ENCODE measurements at places on chromosomes 11 and 22.

DNA sequence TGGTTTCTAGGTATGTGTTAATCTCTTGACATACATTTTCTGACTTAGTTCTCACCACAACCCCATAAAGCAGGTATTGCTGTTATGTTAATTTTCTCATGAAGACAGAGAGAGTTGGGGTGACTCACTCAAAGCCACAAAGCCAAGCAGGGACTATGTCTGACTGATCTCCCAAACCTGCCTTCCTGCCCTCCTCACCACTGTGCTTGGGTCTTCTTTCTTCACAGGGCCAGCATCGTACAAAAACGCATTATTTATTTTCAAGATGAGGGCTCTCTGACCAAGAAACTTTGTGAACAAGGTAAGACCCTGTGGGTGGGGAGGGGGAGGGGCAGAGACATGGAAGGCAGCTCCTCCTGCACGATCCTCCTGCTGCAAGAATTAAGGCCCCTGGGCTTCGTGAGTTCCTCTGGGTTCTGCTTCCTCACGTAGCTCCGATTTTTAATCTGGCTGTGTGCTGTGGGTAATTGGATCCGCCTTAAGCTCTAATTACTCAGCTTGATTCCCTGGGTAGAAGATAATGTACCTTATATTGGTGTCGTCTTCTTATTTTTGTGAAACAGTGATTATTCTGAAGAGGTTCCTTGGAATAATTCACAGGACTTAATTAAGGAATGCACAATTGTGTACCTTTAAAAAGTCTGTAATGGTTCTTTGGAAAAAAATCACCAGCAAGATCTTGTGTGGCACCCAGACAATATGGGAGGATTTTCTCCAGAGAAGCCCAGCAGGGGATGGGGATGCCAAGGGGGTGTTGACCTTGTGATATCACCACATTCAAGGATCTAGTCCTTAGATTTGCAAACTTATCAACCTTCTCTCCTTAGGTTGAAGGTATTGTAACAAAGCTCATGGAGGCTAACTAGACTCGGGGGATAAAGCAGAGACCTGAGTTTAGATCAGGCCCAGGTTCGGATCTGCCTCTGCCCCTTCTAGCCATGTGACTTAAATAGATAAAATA lies 112.9 kb downstream of the SPON1 start:
- no peak for DNase-seq

DNA sequence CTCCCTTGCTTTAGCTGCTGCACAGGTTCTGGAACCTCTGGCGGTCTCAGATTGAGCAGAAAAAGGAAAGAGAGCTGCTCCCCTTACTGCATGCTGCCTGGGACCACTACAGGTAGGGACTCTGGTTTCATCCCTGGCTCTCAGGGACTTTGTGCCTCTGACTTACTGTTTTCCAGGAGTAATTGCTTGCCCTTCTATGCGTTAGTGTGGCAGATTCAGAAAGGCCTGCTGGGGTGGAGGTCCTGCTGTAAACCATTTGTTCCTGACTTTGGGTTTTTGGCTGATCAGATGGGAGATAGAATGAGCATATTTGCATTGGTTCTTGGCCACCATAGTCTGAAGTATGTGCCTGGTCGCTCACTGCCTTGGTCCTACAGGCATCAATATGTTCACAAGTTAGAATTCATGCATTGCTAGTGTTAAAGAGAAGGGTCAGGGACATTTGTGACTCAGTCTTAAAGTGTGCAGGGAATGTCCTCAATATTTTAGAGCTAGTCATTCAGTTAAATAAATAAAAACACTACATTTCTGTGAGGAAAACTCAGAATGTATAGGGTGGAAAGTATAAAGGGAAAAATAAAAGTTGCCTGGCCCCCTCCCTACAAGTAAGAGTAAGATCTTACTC lies 78.0 kb downstream of the PISD start:
- no peak for DNase-seq

DNA sequence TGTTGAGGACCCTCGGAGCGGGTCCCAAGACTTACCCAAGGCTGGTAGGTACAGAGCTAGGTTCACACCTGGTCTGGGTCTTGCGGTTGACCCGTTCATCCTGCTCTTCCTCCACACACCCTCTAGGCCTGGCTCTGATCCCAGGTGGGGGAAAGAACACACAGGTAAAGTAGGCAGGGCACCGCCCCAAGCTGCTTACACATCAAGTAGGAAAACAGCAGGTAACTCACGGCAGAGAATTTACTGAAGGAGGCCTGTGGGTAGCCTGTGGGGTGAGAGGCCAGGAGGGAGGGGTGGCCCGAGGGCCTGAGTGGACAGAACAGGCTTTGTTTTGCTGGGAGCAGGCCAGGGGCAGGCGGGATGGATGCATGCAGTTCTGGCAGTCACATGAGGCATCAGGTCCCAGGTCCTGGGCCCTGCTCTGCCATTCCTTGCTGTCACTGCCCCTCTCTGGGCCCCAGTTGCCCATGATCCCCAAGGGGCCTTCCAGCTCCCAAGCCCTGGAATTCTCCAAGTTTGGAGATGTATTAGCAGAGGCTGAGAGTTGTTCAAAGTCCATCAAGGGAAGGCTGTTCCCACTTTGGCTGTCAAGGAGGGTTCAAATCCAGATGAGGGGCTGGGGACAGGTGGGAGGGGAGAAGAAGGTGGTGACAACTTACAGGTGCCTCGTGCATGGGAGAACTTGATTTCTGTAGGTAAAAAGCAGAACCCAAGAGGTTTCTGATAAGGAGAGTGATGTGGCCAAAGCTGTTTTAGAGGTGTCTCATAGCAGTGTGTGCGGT lies 5.7 kb downstream of the TSKU start:
- no peak for DNase-seq

DNA sequence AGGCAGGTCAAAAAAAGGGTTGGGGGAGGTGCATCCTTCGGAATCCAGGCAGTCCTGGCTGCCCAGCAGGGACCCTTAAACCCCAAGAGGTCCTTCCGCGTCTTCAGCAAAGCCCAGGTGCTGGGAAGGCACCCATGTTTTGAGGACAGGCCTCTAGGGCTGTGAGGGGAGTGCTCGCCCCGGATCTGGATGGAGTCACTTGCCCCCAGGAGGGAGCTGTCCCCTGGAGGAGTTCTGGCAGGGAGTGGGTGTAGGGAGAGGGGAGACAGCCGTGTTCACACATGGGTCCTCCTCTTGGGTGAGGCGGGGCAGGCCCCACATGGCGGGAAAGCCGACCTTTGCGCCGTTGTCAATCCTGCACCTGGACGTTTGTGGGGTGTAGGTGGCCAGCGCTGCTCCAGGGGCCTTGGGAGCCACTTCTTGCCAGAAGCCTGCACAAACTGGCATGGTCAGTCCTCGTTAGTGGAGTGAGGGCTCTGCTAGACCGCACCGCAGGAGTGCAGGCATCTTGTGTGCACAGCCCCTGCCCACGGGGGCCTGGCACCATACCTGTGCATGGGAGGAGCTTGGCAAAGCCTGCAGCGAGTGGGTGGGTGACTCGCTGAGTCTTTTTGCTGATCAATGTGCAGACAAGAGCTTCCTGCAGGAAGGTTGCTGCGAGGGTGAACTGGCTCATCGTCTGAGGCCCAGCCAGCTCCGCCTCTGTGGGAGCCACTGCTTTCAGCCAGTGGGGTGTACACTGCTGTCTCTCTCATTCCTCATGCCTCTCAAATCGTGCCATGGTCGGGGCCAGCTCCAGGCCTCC lies 16.0 kb downstream of the PPIL2 start:
- no peak for DNase-seq

DNA sequence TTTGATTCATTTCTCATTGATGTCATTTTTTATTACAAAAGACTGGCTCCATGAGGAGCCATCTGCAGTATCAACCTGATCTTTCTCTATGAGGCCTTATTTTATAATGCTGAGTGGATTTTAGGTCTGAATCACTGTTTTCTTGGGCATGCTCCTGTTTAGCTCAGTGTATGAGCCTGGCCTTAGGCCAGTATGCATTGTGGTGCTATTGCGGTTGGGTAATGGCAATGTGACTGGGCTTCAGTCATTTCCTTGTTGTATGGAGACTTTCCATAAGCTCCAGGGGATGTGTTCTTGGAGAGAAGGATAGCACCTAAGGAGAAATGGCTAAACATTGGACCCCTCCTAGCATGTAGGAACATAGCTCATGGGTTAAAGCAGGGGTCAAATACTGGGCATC lies 293.2 kb downstream of the NELL1 start:
- DNase-seq, result no peak

DNA sequence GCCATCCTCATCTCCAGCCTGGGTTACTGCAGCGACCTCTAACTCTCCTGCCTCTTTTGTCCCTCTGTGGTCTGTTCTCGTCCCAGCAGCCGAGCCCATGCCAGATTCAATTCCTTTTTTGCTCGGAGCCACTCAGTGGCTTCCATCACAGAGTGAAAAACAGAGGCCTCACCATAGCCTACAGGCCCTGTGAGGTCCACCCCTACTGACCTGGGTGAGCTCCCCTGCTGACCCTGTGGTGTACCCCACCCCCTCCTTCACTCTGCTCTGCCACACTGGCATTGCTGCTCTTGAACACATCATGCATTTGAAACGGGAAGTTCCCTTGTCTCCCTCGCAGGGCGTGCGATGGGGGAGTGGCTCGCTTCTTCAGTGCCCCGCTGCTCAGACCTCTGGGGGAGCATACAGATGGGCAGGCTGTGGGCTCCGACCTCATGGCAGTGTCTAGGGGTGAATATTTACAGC lies 2.1 kb downstream of the AIP start:
- DNase-seq, result no peak

- DNase-seq, result no peak
Measured at GRCh38 chr11:113192121-113192925, 122.1 kb upstream of the TTC12 start.

GRCh38 chr11:45872651-45873356 lies 12.6 kb upstream of the MAPK8IP1 start:
- peak; percentile 55 for DNase-seq

GRCh38 chr22:45664136-45664646 lies 7.4 kb upstream of the ATXN10 start:
- DNase-seq, result no peak

DNA sequence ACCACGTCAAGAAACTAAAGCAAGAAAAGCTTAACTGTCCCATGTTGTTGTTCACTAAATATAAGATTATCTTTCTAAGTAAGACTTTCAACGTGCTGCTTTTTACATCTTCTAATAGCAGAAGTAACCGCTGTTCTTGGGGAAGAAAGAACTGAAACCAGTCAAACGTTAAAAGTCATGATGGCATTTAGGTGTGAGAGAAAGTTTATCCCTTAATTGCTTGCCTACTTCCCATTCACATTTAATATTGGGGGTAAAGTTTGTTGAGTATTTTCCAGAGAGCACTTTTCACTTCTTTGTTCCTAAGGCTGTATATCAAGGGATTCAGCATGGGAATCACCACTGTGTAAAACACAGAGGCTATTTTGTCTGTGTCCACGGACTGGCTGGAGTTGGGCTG lies 970 bp downstream of the OR5B21 start:
- no peak for DNase-seq

DNA sequence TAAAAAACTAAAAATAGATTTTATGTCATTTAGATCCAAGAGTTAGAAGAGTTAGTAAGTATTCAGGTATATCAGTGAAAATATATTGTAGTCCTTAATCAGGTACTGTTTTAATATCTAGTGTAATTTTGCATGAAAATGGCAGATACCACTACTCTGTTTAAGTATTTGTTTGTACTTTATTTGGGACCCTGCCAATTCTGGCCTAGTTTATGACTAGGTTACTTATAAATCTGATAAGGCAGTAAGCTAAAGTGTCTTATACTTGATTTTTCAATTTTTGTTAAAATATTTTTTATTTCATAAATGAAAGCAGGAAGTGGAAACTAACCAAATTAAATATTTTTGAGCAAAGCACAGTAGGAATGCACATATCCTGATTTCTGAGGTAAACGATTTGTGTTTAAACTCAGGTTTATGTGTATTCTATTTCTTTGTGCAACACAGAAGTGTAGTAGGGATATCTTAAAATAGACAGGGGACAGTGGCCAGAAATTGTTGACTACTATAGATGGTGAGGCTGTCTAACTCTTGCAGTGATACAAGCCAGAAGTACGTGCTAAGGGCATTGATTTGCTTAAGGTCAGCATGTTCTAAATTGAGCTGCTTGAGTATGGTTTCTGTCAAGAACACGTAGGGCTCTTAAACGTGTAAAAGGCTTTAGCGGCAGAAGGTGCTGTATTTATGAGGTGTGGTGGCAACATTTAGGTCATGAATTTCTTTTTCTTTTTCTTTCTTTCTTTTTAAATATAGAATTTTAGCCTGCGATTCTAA lies 34.0 kb downstream of the HIPK3 start:
- no peak for DNase-seq

- no peak for DNase-seq
Measured at GRCh38 chr11:44382656-44383240, 72.8 kb upstream of the ALX4 start.

- no peak for DNase-seq
Measured at GRCh38 chr22:19632668-19633148, 81.6 kb upstream of the SEPTIN5 start.

GRCh38 chr11:93192163-93192562 lies 5.6 kb downstream of the SLC36A4 start:
- no peak for DNase-seq

DNA sequence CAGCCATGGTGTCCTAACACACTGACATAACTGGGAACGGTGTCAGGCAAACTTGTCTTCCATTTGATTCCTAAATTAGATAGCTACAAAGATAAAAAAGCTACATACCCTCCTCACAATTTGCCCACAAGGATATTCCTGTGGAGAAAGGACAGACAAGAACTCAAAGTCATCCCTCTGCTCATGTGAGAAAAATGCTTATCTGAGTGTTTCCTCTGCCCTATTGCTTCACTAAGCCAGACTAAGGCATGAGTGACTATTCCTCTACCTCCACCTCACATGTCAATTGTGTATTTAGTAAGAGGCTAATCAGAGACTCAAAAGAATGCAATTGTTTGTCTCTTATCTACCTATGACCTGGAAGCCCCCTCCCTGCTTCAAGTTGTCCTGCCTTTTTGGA lies 247.7 kb downstream of the DDX10 start:
- DNase-seq, result no peak

DNA sequence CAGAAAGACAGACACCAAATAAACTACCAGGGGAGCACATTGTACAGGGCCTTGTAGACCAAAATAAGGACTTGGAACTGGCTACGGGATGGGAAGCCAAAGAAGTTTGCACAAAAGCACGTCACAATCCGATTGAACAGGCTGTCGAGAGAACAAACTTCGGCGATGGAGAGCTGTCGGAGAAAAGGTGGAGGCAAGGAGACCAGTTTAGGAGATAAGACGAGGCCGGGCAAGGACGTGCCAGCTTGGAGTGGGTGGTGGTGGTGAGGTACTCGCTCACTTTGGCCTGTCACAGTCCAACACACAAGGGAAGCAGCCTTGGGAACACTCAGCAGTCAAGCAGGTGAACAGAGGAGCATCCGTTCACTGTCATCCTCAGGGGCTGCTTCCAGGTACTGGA lies 19.0 kb downstream of the APOL5 start:
- DNase-seq, result no peak

DNA sequence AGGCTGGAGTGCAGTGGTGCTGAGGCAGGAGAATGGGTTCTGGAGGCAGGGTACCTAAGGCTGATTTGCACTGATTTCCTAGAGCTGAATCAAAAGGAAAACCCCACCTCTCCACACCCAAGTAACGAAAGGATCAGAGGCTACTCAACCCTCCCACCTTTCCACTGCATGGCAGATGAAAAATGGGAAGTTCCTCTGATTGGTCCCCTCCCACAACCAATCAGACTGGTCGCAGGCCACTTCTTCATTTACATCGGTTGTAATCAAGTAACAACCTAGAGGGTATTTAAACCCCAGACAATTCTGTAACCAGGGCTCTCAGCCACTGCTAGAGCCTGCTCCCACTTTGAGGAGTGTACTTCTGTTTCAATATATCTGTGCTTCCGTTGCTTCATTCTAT lies 18.6 kb upstream of the PARVB start:
- DNase-seq, result no peak
